Astrocyte (in vitro differentiated cells and primary cell): ENCODE measurements at places on chromosomes 7 and 10.

GRCh38 chr10:30662814-30663213, 33.3 kb upstream of the LYZL2 start:
- no peak for DNase-seq

DNA sequence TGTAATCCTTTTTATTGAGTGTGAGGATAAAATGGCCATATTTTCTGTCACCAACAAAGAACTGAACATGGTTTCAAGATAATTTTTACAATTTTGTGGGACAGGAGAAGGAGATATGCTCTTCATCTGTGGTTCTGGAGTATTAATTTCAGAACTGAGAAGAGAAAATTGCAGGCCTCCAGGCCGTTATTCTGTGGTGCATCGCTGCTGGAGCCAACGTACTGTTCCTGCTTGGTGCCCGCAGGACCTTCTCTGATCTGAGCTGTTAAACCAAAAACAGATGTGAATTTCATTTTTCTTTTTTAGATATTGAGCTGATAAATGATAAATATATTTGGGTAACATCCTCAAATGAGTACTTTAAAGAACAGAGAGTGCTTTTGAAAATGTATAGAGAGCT, 63.9 kb downstream of the IKZF1 start:
- no peak for DNase-seq

DNA sequence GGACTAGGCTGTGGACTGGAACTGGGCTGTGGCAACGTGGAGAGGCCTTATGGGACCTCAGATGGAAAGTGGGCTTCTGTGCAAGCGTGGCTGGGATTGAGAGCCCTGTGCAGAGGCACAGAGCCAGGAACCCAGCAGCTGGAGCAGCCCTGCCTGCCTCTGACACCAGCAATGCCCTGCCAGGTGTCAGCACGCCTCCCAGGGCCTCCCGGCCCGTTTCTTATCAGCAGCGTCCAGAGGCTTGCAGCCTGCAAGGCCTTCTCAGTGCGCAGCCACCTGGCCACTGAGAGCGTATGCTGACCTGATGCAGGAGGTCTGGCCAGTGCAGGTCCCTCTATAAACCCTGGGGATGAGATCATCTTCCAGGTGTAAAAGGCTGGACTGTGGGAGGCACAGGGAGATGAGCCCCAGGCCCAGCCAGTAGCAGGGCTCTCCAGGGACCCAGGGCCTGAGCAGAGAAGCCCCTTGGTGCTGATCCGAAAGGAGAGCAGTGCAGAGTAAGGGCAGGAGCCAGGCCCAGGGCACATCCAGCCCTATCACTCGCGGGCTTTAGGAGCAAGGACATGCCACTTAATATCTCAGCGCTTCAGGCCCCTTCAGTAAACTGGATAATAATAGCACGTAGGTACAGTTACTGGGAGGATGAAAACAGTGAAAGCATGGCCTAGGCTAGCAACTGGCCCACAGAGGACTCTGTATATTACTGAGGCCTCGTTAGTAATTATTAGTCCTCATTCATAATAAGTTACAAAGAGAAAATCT, 38.8 kb upstream of the ANTXRL start:
- DNase-seq, result no peak

DNA sequence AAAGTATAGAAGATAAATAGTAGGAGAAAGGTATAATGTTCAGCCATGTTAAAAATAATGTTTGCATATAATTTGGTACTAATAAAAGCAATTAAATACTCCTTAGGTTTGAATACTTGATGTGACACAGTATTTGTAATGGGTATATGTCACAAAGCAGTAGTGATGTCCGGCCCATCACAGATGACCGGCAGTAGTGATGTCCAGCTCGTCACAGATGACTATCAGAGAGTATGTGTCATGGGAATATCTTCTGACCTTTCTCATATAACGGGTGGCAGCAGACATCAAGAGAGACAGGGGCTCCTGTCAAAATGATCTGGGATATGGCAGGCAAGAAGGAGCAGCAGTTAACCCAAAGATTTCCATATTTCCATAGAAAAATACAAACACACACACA, 477.4 kb upstream of the KLF6 start:
- no peak for DNase-seq

- DNase-seq, result no peak
Measured at GRCh38 chr10:68813559-68813958, 13.8 kb upstream of the STOX1 start.

- DNase-seq, result no peak
Measured at GRCh38 chr10:59945590-59945989, 39.2 kb upstream of the CCDC6 start.

DNA sequence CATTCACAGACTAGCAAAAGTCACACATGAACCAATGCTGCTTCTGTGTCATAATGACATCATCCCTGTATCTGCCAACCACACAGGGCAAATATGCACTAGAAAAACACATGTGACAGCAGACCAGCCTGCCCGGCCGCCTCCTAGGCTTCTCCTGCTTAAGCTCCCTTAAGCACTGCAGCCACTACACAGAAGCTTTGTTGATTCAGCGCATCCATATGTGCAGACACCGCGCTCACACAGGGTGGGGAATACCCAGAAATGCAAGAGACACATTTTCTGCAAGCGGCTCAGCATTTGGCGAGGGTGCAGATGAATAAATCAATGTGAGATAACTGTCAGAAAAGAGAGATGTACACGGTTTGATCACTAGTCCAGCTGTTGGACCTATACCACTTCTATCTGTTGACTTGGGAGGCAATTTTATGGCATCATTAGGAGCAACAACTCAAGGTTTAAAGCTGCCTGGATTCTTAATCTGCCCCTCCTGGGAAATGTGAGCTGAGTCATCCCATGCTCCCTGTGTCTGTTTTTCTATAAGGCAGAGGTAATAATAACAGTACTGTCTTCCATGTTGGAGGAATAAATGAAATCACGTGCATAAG, 33.4 kb downstream of the CPXM2 start:
- no peak for DNase-seq

DNA sequence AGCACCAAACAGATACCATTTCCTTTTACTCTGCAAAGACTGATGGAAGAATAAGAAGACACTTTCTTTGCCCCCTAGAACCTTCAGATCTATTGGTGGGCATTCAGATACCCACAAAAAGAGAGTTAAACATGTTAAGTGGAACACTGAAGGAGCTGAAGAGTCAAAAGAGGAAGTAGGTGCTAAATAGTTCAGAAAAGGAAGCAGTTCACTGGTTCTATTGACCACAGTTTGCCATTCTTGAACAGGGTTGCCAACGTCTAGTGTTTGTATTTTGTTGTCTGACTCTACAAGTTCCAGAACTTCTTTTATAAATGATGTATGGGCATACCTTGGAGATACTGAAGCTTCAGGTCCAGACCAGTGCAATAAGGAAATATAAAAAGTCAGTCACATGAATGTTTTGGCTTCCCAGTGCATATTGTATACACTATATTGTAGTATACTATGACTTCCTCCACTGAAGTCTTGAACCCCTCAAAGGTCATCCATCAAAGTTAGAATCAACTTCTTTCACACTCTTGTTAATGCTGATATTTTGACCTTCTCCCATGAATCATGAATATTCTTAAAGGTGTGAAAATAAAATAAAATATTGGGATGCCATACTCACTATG, 47.5 kb upstream of the AGR3 start:
- no peak for DNase-seq
